ENCODE measurements at places on chromosomes 5 and 9.

DNA sequence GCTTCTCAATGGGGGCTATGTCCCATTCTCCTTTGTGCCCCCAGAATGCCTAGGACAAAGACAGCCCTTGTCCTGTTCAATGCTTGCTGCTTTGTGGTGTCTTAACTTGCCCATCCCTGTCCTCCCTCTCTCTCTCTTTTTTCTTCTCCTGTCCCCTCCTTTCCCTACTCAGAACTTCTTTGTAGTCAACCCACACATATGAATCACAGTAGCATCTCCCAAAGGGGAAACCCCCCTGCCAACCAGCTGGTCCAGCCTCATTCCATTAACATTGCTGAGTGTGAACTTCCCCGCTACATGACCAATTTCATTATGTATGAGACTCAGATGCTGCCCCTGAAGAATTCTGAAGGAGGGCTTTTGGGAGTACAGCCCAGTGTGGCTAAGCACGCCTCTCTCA, 408.3 kb downstream of the ENC1 start:
- no peak for DNase-seq

DNA sequence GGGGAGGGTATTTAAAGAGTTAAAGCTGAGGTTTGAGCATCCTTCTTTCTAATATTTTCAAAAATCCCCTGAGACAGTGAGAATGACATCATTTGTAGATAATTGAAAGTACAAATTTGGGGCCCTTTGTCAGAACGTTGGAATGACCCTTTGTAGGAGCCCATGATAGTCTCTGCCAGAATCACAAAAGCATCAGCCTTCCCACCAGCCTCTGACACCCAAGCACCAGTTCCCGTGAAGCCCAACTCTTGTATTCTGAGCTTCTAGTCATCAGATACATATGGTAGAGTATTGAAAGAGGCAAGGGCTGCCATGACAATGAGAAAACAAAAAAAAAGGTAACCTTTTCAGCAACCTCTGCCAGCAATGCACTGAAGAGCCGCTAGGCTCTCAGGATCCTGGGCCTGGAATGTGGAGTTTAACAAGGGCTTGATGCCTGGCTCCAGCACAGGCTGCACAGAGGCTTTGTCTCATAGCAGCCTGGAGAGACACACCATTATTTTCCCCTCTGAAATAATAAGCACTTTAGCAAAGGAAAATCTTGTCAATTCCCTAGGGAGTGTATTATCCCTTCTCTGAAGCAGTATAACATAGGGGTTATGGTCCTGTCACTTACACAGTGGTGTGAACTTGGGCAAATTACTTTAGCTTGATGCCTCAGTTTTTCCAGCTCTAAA, 114.4 kb downstream of the ZNF608 start:
- DNase-seq: no peak

DNA sequence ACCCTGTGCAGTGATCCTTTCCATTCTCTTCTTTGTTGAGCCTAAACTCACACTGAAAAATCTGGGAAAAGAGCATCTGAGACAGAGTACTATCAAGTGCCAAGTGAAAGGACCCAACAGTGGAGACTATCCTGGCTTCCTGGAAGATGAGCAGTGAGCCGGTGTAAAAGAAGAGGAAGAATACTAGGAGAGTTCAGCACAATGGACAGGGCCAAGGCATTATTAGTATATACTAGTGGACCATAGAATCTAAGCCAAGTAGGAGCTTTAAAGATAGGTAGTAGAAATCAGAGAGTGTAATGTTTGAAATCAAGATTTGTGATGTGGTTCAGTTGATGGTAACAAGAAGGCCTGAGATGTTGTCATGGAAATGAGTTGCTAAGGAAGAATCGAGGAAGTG, 140.8 kb downstream of the CAMK4 start:
- DNase-seq: no peak

DNA sequence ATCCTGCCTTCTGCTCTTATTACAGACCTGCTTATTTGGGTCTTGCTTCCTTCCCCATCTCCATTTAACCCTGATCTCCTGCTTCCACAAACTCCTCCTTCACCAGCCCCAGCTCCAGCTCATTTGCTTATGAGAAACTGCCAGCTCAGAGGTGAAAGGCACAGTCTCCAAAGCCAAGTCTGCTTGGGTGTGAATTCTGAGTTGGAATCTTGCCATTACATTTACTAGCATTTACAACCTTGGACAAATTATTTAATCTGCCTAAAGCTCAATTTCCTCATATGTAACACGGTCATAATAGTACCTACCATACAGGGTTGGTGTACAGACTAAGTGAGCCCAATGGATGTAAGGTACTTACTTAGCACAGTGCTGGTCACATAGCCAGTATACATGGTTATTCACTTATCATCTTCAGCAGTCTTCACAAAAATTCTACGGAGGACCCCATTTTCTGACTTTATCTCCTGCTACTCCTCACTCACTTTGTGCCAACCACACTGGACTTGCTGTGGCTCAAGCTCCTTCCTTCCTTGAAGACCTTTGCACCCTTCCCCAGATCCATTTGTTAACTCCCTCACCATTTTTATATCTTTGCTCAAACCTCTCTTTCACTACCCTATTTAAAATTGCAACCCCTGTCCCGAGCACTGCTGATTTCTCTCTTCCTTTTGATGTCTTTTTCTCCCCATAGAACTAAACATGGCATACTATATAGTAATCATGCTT, 86.2 kb downstream of the DOCK2 start:
- DNase-seq: no peak

GRCh38 chr5:147671365-147671764, 111.2 kb downstream of the JAKMIP2 start:
- no peak for DNase-seq

GRCh38 chr9:112516769-112517168, 30.1 kb downstream of the KIAA1958 start:
- no peak for DNase-seq

DNA sequence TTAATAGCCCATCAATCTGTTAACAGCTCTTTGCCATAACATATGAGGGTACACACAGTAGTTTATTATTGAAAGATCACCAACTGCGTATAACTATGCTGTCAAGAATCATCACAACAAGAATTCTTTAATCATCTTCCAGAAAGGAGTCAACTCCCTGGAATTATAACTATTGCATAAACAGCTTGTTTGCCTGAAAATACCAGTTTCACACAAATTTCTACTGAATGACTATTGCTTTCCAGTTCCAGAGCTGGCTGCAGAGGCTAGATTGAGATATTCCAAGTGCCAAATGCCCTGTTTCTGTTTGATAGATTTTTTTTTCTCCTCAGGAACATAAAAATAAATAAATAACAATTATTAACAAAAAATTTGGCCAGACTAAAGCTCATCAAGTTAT, 444.7 kb downstream of the TLE1 start:
- no peak for DNase-seq

DNA sequence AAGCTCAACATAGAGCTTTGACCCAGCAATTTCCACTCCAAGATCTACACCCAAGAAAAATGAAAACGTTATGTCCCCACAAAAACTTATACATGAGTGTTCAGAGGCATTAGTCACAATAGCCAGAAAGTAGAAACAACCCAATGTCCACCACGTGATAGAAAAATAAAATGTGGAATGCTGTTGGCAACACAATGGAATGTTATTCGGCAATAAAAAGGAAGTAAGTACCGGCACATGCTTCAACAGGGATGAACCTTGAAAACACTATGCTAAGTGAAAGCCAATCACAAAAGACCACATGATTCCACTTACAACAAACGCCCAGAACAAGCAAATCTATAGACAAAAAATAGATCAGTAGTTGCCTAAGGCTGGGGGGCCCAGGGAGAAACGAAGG, 6.0 kb downstream of the UBQLN1 start:
- no peak for DNase-seq

GRCh38 chr5:10233505-10233904, 16.2 kb downstream of the ATPSCKMT start:
- DNase-seq: no peak

DNA sequence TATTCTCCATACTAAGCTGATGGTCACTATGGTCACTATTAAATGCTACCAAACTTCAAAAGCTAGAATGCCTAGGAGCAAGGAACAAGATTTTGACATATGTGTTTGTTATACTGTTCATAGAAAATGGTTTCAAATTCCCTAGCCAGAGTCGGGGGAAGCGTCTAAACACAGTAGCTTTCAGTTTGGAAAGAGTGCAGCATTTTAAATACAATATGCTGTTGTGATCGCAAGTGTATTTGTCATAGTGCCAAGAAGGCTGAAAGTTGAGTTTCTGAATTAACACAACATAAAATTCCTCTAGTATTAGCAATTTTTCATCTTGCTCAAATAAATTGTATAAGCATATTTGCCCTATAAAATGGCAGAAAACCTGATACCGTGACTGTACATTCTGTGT, 280.4 kb downstream of the ZNF608 start:
- DNase-seq: no peak

DNA sequence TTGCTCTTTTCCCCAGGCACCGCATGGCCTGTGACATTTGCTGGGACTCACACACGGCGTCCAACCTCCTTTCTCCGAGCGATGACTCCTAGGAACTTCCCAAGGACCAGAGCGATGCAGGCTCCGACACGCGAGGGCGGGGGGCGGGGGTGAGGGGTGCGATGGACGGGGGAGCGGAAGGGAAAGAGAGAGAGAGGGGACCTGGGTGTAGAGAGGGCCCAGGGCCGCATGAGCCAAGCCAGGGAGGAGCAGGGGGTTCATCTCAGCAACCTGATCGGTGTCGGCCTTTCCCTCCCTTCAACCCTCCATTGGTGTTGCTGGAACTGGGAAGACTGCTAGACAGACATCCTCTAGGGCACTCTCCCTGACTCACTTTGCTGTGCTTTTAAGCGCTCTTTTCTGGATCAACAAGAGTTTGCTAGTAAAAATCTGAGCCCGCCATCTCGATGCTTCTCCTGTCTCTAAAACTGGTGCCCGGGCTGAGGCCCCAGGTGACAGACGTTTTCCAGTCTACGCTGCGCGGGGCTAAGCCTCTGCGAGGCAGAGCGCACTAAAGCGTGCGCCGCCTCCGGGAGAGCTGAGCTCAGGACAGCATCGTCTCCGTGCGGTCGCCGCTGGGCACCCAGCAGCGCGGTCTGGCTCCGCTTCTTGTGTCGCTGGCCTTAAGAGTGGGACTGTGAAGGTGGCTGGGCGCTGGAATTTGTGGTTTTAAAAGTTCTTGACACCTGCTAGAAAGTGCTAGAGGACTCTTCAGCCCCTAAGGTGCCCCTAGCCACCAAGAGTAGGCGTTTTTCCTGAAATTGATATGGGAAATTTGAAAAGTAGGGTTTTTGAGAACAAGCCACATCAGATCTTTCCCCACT, 1.0 kb upstream of the TSLP start:
- DNase-seq: no peak

DNA sequence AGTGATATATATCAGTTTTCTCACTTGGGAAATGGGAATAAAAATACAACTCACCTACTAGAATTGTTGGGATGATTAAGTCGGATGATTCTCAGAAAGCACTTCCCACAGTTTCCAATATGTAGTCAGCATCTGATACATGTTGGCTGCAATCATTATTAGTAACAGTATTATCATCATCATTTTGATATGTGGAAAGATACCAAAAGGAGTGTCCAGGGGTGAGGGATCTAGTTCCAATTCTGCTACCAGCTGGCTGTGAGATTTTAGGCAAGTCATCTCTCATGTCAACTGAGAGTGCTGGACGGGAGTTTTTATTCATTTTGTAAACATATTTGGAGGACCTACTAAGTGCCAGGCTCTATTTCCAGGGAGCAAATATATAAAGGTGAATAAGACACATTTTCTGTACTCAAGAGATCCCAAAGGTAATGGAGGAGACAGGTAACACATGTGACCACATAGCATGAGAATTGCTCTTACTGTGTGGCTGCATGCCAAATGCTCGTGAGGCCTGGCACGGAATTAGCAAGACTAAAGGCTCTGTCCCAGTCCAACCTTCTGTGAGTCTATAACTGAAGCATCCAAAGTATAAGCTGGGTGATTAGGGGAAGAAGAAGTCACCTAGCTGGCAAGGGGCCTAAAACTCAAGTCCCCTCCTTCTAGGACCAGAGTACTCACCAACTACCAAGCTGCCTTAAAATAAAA, 83.0 kb downstream of the GRIA1 start:
- no peak for DNase-seq

DNA sequence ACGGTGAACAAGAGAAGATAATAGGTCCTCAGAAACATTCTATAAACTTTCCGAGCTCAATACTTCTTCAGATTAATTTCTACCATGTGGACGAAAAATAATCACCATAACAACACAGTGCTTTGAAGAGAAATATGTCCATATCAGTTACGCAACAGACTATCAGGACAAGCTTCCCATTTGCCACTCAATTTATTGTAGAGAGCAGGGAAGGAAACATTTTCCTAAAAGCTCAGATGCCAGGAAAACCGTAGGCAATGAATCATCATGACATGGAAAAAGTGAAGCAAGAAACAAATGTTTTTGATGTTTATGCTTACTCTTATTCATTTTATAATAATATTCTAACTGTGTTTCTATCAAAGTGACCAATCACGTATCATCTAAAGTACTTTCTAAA, 87.6 kb downstream of the S1PR3 start:
- DNase-seq: no peak

- no peak for DNase-seq
Observed at GRCh38 chr9:81771571-81771970, 82.2 kb upstream of the TLE1 start.

DNA sequence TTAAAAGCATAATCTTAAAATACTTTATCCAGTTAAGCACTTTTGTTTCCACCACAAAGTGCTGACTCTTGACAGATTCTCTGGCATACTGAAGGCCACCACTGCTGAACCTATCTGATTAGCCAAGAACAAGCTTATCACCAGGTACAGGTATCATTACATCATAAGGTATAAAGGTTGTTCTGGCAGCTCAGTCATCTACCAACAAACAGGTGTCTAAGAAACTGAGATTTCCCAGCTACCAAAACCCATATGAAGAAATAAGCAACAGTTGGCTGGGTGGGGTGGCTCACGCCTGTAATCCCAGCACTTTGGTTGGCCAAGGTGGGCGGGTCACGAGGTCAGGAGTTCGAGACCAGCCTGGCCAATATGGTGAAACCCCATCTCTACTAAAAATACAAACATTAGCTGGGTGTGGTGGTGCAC, 5.0 kb downstream of the MTMR12 start:
- no peak for DNase-seq

DNA sequence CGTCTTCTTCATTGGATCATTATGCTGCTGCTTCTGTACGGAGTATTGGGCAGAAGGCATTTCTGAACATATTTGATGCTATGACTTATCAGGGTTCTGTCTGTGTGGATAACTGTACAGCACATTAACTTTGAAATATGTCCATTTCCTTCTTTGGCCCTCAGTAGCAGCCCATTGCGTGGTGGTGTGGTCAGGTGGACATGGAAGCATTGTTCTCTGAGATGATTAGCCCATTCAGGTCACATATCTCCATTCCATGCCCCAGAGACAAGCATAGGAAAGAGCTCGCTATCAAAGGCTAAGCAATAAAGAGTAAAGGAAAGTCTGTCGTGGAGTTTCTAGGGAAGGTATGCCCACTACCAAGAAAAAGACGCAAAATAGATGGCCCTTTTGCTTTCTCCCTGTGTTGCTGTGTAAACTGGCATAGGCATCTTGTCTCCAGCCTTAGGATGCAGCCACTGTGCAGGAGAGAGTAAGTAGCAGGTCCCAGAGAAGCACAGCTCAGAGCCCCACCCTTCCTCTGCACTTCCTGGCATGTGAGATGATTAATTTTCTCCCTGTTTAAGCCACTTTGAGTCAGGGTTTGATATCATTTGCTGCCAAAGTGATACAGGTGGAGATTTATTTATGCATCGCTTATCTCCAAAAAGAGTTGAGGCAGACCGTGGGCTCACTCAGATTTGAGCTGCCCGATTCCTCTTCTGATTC, 221.9 kb downstream of the PDZD2 start:
- no peak for DNase-seq
